ENCODE measurements at places on chromosomes 4 and X.

DNA sequence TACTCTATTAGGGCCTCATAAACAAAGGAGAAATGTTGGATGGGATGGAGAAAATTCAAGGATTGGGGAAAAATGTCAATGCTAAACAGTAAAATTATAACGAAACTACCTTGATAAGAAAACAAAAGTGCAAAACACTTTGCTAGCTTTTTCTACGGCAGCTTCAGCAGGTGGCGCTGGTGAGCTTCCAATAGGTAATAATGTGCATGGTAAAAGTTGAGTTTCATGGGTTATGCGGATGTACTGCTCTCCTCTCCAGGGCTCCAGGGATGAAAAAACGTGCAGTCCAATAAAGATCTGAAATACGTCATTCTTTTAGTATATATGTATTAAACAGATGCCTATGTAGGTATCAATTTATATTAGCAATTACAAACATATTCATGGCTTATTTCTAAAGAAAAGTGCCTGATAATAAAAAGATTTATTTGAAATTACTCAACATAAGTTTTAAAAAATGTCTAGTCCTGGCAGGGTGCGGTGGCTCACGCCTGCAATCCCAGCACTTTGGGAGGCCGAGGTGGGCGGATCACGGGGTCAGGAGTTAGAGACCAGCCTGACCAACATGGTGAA is 239.6 kb downstream of the GRXCR1 start:
- no peak overlapping the region for H3K27ac ChIP-seq
- H3K4me3 ChIP-seq, result no peak overlapping the region
- no peaks in the 10 kb centered on the region for H3K36me3 ChIP-seq

- no peak overlapping the region for H3K27ac ChIP-seq
- no peaks in the 10 kb centered on the region for H3K4me1 ChIP-seq
- no peak overlapping the region for H3K4me3 ChIP-seq
- H3K27me3 ChIP-seq, result no peaks in the 10 kb centered on the region
These were observed 417.2 kb downstream of the RAPGEF2 start for GRCh38 chr4:159520074-159520473.

DNA sequence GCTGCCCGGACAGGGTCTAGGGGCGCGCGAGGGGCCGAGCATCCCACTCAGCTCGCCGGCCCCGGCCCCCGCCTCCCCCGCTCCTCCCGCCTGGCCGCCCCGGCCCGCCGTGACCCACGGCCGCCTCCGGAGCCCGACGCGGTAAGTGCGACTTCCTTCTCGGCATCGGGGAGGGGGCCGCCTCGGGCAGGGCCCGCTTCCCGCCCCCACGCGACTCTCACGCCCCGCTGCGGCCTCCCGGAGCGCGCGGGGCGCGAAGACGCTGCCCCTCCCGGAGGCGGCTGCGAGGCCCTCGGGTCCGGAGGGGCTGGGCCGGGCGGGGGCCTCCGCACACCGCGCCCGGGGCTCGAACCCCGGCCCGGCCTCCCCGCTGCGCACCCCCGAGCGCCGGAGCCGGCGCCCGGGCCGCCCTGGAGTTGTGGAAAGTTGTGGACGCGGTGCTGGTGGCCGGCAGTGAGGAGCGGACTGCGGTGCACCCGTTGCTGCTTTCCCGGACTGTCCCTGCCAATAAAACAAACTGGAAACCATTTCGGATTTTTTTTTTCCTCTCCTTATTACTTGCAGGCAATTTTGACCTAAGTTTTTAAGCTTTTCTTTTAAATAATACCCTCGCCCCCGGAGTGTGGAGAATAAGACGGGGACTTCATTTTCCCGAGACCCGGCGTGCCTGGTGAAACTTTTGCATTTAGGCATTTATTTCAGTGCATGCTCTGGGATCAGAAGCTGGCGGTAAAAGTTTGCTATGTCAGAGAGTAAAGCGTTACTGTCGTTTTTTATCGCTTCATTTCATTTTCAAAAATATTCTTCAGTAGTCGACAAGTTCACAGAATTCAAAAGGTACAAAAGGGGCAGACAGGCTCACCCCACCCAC is 13.0 kb upstream of the TMEM156 start:
- no peaks in the 10 kb centered on the region for H3K36me3 ChIP-seq
- DNase-seq, result peak; percentile 72
- H3K27me3 ChIP-seq, result no peaks in the 10 kb centered on the region
- peak overlapping the region; percentile 49 for H3K4me3 ChIP-seq

DNA sequence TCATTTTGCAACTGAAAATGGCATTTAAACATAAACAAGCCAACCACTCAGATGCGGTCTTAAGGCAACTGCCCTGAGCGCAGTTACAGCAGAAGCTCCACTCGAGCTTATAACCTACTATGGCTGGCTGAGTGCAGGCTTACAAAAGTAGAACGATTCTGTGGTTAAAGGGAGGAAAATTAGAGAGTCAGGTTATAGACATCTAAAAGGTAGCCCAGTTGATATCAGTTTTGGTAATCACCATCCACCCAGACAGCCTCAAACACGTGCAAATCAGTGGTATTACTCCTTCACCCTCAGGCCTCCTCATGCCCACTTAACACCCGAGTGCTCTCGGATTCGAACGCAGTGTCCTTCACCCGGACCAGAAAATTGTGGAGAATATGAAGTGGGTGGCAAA is 3.1 kb downstream of the LEF1 start:
- H3K4me3 ChIP-seq, result no peak overlapping the region
- H3K36me3 ChIP-seq, result no peaks in the 10 kb centered on the region
- peaks cover 100% of the 10 kb centered on the region for H3K27me3 ChIP-seq
- no peaks in the 10 kb centered on the region for H3K4me1 ChIP-seq

DNA sequence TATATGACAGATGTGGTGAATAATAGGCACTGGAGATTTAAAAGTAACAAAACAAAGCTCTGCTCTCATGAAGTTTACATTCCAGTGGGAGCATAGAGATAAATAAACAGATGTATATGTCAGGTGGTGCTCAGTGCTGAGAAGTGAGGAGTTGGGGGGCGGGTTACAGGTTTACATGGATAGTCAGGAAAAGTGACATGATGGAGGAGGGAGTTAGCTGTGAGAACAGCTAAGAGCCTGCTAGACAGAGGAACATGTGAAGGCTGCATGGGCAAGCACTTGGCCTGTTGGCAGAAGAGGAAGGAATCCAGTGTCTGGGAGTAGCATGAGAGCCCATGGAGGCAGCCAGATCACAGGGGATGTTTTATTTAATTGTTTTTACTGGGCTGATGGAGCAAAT is 10.2 kb upstream of the TMEM156 start:
- H3K4me3 ChIP-seq, result no peak overlapping the region
- H3K4me1 ChIP-seq, result peaks cover 48% of the 10 kb centered on the region
- no peaks in the 10 kb centered on the region for H3K36me3 ChIP-seq

DNA sequence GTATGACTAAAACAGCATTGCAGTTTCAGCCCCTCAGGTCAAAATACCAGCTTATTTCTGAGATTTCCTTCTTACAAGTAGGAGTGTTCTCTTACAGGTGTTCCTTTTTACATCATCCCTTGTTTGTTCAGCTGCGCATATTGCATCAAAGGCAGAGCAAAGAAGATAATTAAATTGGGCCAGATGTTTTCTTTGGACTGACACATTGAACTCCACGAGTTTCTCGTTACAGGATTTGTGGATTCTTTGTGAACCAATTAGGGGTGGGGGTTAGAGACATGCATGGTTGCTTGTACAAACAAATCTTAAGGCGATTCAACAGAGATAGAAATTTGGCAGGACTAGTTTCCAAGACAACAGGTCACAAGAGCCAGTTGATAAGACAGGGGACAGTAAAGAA is 95.7 kb downstream of the SPANXN4 start:
- no peaks in the 10 kb centered on the region for H3K27me3 ChIP-seq
- H3K27ac ChIP-seq, result no peak overlapping the region
- H3K4me3 ChIP-seq, result no peak overlapping the region
- no peaks in the 10 kb centered on the region for H3K36me3 ChIP-seq

GRCh38 chrX:12405306-12405705 is 267.0 kb downstream of the FRMPD4 start:
- H3K36me3 ChIP-seq, result no peaks in the 10 kb centered on the region
- no peak for DNase-seq
- no peaks in the 10 kb centered on the region for H3K27me3 ChIP-seq
- no peaks in the 10 kb centered on the region for H3K4me1 ChIP-seq
- H3K27ac ChIP-seq, result no peak overlapping the region

DNA sequence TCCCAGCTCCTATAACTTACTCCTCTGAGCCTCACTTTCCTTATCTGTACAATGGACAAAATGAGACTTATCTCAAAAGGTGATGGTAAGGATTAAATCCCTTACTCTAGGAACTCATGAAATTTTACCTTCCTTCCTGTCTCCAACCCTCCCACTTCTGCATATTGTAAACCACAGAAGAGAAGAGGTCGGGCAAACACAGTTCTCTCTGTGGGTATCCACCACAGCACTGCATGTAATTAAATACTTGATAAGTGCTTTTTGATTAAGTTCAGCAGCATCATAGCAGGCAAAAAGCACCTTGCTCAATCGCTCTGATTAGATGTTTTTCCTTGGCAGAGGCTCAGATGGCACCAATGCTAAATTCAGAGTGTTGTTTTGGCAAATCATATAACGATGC is 17.3 kb upstream of the TMEM192 start:
- DNase-seq, result no peak
- no peaks in the 10 kb centered on the region for H3K36me3 ChIP-seq
- H3K27ac ChIP-seq, result no peak overlapping the region

- H3K4me3 ChIP-seq, result no peak overlapping the region
- H3K27ac ChIP-seq, result no peak overlapping the region
- H3K4me1 ChIP-seq, result no peaks in the 10 kb centered on the region
These were observed 567.7 kb downstream of the MAGEB5 start for GRCh38 chrX:26783512-26784225.

GRCh38 chr4:5808081-5808741 is 84.7 kb downstream of the CRMP1 start:
- no peaks in the 10 kb centered on the region for H3K27me3 ChIP-seq
- H3K36me3 ChIP-seq, result peaks cover 33% of the 10 kb centered on the region
- DNase-seq, result peak; percentile 75
- H3K27ac ChIP-seq, result peak overlapping the region; percentile 8
- H3K4me1 ChIP-seq, result no peaks in the 10 kb centered on the region
- no peak overlapping the region for H3K4me3 ChIP-seq

GRCh38 chr4:135732448-135732847 is 1530.9 kb upstream of the PABPC4L start:
- H3K36me3 ChIP-seq, result no peaks in the 10 kb centered on the region
- H3K27me3 ChIP-seq, result no peaks in the 10 kb centered on the region
- no peak overlapping the region for H3K4me3 ChIP-seq
- no peaks in the 10 kb centered on the region for H3K4me1 ChIP-seq

DNA sequence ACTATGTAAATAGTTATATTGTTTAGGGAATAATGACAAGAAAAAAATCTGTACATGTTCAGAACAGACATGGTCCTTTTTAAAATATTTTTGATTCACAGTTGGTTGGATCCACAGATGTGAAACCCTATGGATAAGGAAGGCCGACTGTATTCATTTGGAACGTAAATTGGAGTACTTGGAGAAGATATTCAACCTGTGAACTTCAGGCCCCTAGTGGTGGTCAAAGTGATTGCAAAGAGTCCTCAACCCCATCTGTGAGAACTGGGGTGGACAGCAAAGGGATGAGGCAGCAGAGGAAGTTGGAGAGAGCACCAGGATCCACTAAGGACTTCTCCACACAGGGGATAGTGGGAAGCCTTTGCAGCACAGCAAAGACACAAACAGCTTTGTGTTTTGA is 6.2 kb upstream of the CXCL13 start:
- no peaks in the 10 kb centered on the region for H3K27me3 ChIP-seq
- H3K4me3 ChIP-seq, result no peak overlapping the region
- no peak for DNase-seq
- no peak overlapping the region for H3K27ac ChIP-seq

DNA sequence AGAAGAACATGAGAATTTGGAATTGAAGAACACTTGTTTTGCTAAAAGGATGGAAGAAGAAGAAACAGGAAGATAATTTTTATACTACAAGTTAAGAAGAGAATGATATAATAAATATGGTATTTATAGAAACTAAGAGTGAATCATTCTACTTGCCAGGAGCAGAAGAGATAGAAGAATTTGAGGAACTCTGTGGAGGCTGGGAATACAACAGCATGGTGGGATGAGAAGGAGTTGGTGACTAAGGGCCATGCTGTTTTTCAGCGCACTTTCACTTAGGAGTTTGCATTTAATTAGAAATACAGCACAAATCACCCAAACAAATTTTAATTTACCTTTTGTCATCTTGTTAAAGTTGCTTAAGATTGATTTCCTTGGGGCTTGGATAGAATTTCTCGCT is 20.5 kb downstream of the HADH start:
- H3K27ac ChIP-seq, result no peak overlapping the region
- no peaks in the 10 kb centered on the region for H3K27me3 ChIP-seq
- H3K4me3 ChIP-seq, result no peak overlapping the region
- no peak for DNase-seq
- peaks cover 19% of the 10 kb centered on the region for H3K4me1 ChIP-seq

GRCh38 chr4:105191621-105192210 is 45.0 kb downstream of the TET2 start:
- H3K36me3 ChIP-seq, result no peaks in the 10 kb centered on the region
- peaks cover 63% of the 10 kb centered on the region for H3K4me1 ChIP-seq
- peak overlapping the region; percentile 48 for H3K27ac ChIP-seq
- no peaks in the 10 kb centered on the region for H3K27me3 ChIP-seq
- no peak for DNase-seq

- H3K4me1 ChIP-seq, result no peaks in the 10 kb centered on the region
- no peaks in the 10 kb centered on the region for H3K27me3 ChIP-seq
- H3K4me3 ChIP-seq, result no peak overlapping the region
- no peak for DNase-seq
These were observed 42.7 kb downstream of the ASMT start for GRCh38 chrX:1657367-1658070.

DNA sequence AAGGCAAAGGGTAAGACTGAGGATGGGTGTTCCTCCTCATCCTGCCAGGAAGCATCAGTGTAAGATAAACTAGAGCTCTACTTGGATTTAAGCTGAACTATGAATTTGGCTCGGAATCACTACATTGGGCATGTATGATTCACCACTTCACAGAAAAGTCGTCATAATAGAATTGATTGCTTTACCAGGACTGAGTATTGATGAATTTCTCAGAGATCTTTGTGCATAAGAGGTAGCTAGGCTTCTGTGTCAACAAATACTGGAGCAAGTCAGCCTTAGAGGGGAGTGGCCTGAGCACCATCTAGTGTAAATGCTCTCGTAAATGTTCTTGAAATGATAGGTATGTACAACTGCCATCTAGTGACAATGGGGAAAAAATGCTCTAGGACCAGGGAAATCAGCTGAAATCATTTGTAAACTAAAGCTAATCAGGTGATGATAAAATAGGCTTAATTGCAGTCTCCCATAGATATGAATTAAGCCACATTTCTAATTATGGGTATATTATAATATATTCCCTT is 309.5 kb upstream of the FMR1 start:
- H3K36me3 ChIP-seq, result no peaks in the 10 kb centered on the region
- no peaks in the 10 kb centered on the region for H3K4me1 ChIP-seq
- H3K27ac ChIP-seq, result no peak overlapping the region
- no peak overlapping the region for H3K4me3 ChIP-seq
- no peaks in the 10 kb centered on the region for H3K27me3 ChIP-seq

DNA sequence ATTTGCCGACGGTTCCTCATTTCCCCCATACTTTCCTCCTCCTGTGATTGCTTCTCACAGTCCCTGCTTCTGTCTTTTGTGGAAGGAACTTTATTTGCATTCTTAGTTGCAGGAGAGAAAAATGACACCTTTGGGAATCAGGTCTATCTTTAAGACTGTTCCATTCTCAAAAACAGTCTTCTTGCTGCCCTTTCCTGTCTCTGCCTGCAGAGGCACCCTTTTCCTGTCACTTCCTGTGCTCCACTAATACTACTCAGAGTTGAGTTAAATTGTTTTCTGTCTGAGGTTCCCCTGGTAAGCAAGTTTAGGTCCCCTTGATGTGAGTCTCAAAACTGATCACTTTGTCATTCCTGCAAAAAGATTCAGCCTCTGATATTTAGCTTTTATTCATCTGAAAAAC is 208.8 kb upstream of the CLNK start:
- no peaks in the 10 kb centered on the region for H3K36me3 ChIP-seq
- no peak overlapping the region for H3K4me3 ChIP-seq
- H3K27ac ChIP-seq, result no peak overlapping the region
- no peaks in the 10 kb centered on the region for H3K4me1 ChIP-seq
- no peak for DNase-seq
